ENCODE measurements at places on chromosomes 11 and 22. TPM values are rescaled to one million over a fixed set of nuclear protein-coding genes. Genes with fewer than 3 reads are reported as not detected.

The IRAG1 gene
- polyA plus RNA-seq, result 9.7 TPM

The GRK3 gene
- 25.3 TPM for polyA plus RNA-seq

DNA sequence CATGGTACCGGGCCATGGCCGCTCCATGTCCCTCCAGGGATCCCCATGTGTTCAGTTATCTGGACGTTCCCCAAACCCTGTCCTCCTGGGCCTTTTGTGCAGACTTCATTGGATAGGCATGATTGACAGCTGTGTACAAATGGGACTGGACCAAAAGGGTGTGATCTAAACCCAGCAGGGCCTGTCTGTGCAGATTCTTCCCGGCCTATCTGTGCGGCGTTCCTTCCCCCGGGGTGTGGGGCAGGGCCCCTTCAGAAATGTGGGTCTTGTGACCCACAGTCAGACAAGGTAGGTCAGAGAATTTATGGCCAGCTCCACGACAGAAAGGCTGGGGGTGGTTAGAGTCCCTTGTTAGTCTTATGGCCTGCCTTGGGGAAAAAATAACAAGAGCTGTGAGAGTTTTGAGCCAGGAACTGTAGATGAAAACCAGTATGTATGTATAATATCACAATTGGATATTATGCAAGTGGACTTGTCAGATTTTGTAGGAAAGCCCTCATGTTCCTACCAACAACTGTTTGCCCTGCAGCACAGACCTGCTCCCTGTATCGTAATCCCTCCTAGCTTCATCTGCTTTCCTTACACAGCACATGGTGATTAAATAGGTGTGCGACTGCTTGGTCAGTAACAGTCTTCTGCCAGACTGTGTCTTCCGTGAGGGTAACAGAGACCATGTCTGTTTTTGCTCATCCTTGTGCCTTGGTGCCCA lies 31.7 kb downstream of the AP2A2 start:
- no peak for DNase-seq

DNA sequence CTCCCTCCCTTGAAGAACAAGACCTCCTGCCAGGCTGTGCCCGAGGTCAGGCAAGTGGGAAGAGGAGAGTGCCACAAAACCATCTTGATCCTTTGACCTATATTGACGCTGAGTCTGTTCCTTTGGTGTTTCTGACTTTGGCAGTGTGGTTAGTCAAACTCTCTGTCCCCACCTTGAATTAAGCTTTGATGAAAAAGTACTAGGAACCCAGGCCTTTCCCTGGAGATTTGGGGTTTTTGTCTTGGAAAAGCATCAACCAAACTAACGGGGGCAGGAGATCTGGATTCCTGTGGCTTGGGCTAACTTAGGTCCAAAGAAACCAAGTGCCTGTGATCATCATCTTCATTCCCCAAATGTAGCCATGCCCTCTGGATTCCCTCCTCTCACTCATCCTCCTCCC lies 40.4 kb downstream of the ARFGAP2 start:
- no peak for DNase-seq

- DNase-seq, result no peak
These were observed 24.9 kb downstream of the LRRC10B start for GRCh38 chr11:61533401-61533800.

DNA sequence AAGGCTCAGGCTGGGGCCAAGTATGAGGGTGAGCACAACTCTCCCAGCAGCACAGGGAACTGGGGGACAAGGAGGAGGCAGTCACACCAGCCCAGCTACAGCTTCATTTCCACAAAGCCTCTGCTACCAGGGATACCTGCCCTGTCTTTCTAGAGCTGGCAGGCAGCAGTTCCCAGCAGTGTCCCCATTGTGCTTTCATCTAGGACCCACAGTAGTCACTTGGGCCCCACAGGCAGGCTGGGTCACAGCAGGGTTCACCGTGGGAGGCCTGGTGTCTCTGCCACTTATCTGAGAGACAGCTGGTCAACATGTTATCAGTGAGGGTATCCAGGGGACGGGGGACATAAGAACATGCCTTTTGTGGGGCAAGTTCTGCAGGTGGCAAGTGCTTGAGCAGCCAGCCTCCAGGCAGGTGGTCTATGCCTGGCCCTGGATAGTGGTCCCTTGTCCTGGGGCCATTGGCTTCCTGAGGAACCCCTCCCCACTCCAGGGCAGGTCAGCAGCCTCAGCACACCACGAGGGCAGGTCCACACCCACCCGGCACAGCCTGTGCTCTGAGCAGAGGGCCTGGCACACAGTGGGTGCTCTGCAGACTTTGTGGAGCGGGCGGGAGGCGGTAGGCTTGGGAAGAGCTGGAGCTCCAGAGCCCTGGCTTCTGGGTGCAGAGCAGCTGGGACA lies 29.9 kb downstream of the GNAZ start:
- no peak for DNase-seq

- no peak for DNase-seq
These were observed 3.5 kb downstream of the CLDN5 start for GRCh38 chr22:19520566-19521305.

GRCh38 chr22:24977370-24978221 lies 25.1 kb downstream of the KIAA1671 start:
- no peak for DNase-seq

Measured in right lung (tissue), 10 donors.